T1000 (cell line): ENCODE measurements at places on chromosomes 1 and 21.

DNA sequence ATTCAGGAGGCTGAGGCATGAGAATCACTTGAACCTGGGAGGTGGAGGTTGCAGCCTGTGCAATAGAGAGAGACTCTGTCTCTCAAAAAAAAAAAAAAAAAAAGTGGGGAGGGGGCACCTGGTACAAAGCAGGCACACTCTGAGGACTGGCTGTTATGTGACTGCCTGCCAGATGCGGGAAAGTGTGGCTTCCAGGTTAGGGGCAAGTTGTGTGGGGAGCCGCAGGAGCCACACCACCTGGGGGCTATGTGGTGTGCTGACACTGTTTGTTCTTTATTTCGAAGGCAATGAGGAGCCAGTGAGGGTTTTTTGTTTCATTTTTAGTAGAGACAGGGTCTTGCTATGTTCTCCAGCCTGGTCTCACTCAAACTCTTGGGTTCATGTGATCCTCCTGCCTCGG, 5.7 kb downstream of the THEMIS2 start:
- no peak for DNase-seq

DNA sequence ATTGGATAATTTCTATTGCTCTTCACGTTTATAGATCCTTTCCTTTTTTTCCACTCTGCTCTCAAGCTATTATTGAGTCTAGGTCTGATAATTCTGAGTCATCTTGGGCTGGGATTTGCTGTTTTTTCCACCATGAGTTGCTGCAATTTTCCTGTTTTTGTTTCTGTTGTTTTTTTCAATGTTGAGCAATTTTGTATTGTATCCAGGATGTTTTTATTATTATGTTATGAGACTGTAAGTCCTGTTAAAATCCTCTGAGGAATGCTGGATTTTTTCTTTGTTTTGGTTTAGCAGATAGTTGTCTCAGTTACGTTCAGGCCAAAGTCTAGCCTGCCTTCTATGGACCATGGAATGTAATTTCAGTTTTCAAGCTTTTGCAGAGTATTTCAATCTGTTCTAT, 13.0 kb upstream of the SLC35A3 start:
- no peak for DNase-seq

DNA sequence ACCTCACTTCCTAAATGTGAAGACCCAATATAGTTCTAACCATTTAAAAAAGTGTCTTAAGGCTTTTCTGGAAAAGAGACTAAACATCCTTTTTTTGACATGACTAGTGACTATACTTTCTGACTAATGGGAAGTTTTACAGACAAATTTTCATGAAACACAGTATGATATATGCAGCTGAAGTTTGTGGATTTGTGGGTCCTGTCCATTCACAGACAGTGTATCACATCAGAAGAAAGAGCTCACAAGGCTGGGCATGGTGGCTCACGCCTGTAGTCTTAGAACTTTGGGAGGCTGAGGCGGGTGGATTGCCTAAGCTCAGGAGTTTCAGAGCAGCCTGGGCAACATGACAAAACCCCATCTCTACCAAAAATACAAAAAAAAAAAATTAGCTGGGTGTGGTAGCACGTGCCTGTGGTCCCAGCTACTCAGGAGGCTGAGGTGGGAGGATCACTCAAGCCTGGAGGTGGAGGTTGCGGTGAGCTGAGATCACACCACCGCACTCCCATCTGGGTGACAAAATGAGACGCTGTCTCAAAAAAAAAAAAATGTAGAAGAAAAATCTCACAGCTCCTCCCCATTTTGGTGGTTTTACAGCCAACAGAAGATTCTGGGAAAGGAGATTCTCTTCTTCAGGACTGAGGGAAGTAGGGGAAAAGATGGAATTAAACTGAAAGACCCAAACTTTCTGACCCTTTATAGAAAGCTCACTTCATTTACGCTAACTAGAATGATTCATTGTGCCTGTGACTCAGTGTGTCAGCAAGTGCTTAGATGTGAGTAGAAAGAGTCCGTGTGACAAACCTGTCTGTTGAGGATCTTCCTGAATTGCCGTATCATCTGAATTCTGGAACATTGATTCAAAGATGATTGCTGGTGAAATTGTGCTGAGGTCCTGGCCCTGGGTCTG, 15.2 kb upstream of the YRDC start:
- no peak for DNase-seq

DNA sequence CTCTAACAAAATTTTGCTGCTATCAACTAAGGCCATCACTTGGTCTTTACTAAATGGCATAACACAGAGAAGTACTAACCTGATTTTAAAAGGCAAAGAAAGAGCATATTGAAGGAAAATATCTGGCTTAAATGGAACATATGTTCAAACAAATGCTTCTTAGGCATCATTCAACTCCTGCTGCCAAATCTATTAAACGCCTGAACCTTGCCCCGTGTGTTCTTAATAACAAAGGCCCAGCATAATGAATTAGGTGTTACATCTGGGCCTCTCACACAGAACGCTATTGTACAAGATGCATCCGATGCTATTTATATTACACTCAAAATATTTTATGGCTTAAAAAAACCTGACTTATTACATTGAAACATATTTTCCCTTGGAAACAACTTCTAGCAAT, 48.4 kb downstream of the B3GALNT2 start:
- DNase-seq, result no peak

GRCh38 chr1:20367116-20367585, 76.5 kb downstream of the VWA5B1 start:
- no peak for DNase-seq

- no peak for DNase-seq
These were observed 16.4 kb upstream of the MTF1 start for GRCh38 chr1:37875833-37876232.

DNA sequence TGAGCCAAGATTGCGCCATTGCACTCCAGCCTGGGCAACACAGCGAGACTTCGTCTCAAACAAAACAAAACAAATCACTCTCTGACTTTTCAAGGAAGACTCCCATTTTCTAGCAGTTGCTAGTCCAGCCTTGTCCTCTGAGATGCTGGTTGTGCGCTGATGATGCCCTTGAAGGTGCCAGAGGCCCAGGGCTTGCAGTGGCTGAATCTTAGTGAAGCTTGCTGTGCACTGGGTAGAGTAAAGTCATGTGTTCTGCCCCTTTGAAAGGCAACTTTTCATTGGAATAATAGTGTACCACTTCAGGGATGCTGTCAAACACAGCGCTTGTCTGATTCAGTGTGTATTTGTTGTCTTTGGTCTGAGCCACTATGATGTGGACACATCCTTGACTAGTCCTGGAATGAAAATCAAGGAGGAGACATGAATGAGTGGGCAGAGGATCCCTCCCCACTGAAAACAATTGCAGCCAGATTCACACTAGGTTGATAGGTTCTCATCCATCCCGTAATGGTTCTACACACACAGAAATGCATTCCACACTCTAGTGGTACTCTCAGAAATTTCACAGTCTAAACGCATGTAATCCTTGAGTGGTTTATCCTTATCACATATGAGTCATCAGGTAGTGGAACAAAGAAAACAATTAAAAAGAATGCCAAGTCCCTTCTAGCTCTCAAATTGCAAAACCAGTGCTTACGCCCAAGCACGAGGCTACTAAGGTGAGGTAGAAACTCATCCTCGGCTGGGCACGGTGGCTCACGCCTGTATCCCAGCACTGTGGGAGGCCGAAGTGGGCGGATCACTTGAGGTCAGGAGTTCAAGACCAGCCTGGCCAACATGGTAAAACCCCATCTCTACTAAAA, 17.8 kb upstream of the TDRD10 start:
- no peak for DNase-seq

DNA sequence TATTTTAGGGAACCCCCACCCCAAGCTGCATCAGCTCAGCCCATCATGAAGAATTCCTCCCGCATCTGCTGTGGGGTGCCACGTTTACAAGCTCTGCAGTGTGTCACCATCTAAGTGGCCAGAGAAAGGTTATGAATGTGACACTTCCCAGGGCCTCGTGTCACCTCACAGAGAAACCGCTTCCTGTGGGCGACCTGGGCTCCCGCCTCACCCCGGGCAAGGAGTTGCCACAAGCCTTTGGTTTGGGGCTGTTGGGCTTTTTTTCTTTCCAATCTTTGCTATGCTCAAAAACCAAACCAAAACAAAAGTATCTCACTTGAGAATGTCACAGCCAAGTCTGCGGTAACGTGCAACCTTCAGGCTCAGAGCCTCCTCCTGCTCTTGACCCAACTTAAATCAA, 82.1 kb upstream of the ARHGEF16 start:
- DNase-seq, result no peak

GRCh38 chr1:243686159-243686558, 163.9 kb downstream of the AKT3 start:
- no peak for DNase-seq

GRCh38 chr1:217897100-217897499, 266.0 kb downstream of the SPATA17 start:
- no peak for DNase-seq

DNA sequence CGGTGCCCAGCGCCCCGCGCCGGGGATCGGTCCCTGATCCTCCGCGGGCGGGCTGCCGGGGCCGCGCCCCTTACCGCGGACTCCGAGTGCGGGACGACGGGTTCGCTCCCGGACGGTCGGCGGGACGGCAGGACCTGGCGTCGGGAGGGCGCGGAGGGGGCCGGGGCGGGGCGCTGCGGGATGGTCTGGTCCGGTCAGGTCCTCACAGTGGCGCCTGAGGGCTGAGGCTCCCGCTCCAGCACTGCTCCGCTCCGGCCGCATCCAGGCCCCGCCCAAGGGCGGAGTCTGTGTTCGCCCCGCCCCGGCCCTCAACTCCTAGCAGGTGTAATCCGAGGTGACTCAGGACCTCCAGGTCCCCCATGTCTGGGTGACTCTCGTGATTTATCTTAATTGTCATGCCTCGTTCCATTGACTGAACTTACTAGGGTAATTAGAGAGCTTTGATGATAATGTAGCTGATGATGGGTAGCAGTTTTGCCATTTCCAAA, at the start of gene RAB3B:
Gene RAB3B, minus strand, starts transcription at position 223 of the 488 bp plus-strand sequence. CDS start 13,583 bp downstream, outside the sequence.
- peak; percentile 73 for DNase-seq

DNA sequence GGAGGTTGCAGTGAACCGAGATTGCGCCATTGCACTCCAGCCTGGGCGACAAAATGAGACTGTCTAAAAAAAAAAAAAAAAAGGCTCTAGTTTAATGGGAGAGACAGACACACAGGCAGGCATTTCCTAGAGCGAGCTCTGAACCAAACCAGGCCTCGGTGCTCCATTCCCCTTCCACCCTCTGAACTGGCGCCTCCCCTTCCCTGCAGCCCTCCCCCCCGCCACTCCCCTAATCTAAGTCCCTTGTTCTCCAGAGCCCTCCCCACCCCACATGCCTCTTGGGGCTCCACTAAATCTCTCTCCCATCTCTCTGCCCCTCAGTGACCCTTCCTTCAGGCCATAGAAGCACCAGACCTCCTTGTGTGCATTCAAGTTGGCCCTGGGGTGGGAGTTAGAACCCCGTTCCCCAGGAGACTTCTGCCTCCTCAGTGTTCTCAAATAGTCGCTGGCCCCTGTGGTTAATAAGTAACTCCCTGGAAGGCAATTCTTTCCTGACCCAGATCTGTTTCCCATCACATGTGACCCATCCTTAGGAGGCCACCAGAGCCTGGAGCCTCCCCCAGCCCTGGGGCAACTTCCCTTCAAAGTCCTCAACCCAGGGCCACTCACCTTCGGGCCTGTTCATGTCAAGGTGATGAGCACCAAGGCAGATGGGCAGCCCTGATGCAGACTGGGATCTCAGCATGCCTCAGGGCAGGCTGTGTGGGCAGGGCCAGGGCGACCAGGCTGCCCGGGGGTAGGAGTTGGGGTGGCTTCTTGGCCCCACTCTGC, 42.6 kb upstream of the EPB41 start:
- no peak for DNase-seq

- no peak for DNase-seq
These were observed 3.8 kb upstream of the EDN2 start for GRCh38 chr1:41488040-41488951.

GRCh38 chr1:62245201-62245600, 50.6 kb downstream of the L1TD1 start:
- DNase-seq, result peak; percentile 18

- DNase-seq, result no peak
These were observed 26.2 kb downstream of the UBIAD1 start for GRCh38 chr1:11299225-11299574.

DNA sequence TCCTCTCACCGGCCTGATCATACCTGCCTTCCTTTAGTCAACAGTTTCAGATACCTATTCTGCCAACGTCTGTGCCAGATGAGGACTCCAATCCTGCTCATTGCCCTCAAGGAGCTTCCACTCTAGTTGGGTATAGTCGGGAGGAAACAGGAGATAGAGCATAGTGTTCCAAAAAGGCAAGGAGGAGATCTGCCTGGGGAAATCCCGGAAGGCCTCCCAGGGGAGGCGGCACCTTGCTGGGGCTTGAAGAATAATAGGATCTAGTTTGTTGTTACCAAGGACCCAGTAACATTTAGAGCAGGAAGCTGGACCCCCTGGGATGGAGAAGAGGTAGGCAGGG, 12.3 kb downstream of the LDLRAP1 start:
- DNase-seq, result no peak

GRCh38 chr1:226586650-226587422, 38.3 kb downstream of the STUM start:
- DNase-seq, result no peak

DNA sequence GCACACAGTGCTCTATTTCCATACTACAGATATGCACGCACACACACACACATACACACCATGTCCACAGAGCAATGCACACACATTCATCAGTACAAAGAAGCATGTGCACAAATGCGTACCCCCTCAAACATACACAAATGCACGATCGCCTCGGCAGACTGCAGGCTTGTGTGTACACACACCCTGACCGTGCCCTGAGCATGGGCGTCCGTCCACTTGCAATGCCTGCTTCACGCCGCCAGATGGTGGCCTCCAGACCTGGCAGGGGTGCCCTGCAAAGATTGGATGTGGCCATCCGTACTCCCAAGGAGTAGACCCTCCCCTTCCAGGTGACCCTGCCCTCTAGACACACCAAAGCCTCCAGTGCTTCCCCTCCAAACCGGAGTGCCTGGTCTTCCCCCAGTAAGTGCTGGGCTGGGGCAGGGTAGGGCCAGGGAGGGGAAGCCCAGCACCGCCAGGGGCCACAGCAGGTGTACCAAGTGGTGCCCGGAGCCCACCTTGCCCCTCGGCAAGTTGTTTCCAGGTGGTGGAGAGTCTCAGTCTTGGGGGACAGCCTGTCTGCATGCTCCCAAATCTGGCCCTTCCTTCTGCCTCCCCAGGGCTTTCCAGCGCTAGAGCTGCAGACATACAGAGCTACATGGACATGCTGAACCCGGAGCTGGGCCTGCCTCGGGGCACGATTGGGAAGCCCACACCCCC, 20.6 kb downstream of the ESPN start:
- no peak for DNase-seq

GRCh38 chr1:153794624-153795329, 19.6 kb downstream of the SLC27A3 start:
- no peak for DNase-seq

- no peak for DNase-seq
These were observed 30.5 kb upstream of the DISP1 start for GRCh38 chr1:222784371-222784770.
